SJSA1 (cell line): ENCODE measurements at places on chromosomes 2 and 18. TPM values are rescaled to one million over a fixed set of nuclear protein-coding genes. Genes with fewer than 3 reads are reported as not detected.

GRCh38 chr2:144500563-144500962 is 19.4 kb downstream of the ZEB2 start:
- DNase-seq: no peak

DNA sequence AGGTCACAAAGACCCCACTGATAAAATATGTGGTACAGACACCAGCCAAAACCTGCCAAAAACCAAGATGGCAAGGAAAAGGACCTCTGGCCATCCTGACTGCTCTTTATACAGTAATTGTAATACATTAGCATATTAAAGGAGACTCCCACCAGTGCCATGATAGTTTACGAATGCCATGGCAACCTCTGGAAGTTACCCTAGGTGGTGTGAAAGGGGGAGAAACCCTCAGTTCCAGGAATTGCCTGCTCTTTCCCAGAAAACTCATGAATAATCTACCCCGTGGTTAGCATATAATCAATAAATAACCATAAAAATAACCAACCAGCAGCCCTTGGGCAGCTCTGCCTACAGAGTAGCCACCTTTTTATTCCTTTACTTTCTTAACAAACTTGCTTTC is 129.8 kb upstream of the EPB41L3 start:
- no peak for DNase-seq

- no peak for DNase-seq
Observed at GRCh38 chr2:197058777-197059300, 132.3 kb upstream of the PGAP1 start.

DNA sequence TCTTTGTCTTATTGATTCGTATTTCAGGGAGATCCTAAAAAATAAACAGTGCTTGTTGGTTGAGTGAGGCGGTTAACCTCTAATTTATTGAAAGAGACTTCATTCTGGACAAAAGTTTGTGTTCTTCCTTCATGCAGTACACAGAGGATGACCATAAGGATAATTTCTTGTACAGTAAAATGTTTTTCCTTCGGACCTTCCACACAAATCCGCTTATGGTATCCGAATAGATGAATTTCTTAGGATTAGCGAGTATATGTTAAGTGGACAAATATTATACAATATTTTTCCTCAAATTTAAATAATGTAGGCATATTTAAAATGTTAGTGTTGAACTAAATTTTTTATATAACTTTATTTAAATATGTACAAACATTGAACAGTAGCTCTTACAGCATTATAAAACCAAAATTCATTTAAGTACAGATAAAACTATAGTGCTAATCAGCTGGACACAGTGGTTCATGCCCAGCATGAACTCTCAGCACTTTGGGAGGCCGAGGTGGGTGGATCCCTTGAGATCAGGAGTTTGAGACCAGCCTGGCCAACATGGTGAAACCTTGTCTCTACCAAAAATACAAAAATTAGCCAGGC is 84.4 kb downstream of the LPIN1 start:
- DNase-seq: no peak

GRCh38 chr2:109519513-109519912 is 94.3 kb downstream of the SEPTIN10 start:
- DNase-seq: no peak

DNA sequence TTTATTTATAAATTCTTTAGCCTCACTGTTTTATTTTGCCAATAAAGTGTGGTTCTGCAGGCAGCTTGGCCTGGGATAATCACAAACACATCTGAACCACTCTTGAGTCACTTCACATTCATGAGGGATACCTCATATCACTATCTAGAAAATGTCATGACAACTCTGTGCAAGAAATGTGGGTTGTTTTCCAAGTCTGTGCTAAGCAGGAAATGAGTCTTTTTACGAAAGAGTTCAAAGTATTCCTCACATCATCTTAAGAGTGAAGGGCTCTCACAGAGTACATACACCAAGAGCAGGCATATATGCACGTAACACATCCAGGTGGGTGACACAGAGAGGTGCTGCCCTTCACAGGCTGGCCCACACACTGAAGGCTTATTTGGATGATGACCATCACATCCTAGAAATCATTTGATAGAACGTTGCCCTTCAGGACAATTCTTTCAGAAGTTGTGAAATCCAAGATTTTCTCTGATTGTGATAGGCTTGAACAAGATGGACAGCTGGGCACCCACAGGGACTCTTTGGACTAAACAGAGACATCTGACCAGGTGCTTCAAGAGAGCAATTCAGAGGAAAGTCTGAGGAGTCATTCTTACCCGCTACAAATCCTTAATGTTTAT is 811.1 kb upstream of the LRATD1 start:
- no peak for DNase-seq

DNA sequence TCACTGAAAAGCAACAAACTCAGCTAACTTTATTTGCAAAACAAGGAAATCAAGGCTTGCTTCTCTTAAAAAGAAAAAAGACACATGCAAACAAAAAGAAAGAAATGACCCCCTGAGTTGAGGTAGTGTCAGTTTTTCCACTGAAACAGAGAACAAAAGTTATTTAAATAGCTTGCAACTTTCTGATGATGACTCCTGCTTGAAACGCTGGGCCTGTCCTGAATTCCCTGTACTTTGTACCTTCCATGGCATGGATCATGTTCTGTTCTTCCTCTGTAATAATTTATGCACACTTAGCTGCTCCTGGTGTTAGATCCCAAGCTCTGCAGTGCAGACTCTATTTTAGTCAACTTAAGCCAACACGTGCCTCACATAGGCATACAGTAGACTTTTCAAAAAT is 84.0 kb downstream of the SKA1 start:
- no peak for DNase-seq

GRCh38 chr2:203583084-203583695 is 48.1 kb upstream of the RAPH1 start:
- no peak for DNase-seq

DNA sequence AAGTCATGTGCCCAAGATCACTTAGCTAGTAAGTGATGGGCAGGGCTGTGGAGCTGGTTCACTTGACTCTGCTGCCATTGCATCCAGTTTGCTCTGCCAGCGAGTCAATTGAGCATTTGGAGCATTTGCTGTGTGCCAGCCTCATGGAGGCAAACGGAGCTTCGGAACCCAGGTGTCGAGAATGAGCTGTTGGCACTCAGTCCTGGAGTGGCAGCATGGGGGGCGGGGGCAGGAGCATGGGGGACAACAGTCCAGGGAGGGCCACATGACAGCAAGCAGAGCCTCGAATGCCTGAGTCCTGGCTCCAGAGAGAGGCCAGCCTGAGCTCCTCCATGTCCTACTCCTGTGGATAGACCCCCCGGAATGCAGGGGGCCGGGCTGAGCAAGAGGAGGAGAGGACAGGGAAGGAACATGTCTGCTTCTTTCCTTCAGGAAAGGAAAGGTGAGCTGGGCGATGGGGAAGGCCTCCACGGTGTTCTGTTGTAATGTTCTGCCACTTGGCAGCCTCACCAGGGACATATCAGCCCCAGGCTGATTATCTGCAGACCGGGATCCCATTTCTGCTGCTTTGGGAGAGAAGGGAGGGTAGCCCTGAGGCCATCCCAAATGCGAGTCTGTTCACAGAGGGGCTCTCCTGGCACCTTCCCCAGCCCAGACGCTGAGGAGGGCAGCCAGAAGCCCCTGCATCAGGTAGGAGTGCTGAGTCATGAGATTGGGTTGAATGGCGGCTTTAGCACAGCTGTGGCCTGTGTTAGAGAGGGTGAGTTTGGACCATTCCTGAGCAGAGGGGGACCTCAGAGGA is 59.6 kb downstream of the HPCAL1 start:
- no peak for DNase-seq

- no peak for DNase-seq
Observed at GRCh38 chr2:62045017-62045543, 139.6 kb downstream of the COMMD1 start.

DNA sequence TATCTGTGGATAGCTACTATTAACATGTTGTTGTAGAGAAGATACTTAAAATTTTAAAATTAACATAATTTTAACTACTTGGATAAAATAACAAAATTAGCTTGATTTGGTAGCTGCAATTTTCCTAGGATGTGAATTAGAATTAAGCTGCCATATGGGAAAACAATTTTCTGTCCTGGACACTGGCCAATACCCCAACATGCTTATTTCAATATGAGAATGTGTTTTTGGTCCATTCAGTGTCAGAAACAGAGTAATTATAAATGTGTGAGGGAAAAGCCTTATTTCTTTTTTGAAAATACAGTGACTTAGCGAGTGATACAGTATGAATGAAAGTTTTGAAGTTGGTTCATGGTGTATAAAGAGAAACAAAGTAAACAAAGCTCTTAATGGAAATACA is 948.3 kb upstream of the GYPC start:
- DNase-seq: no peak

GRCh38 chr2:156553714-156554442 is 117.7 kb downstream of the GPD2 start:
- DNase-seq: no peak

GRCh38 chr2:106197878-106198277 is 3.8 kb upstream of the UXS1 start:
- no peak for DNase-seq

GRCh38 chr2:70641263-70641784 is 87.7 kb upstream of the TGFA start:
- no peak for DNase-seq

- DNase-seq: no peak
Observed at GRCh38 chr2:135311268-135311667, 219.8 kb downstream of the ZRANB3 start.

DNA sequence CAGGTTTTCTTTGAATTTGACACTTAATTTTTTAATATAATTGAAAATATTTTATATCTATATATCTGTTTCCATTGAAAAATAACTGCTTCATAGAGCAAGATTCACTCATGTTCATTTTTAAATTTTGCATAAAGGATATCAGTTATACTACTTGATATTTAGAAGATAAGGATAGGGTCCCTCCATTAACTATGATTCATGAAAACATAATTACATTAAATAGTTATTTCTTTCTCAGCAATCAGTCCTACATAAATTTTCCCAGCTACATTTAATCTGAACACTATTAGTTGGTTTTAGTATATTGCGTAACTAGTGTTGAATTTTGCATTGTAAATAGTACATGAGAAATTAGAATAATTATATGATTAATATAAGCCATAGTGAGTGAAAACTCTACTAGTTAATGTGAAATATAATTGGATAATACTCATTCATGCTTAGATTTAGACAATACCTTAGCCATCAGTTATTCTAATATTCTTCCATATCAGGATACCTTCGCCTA is 42.7 kb downstream of the LRP1B start:
- no peak for DNase-seq

- no peak for DNase-seq
Observed at GRCh38 chr2:177084607-177085006, 128.0 kb upstream of the HNRNPA3 start.

DNA sequence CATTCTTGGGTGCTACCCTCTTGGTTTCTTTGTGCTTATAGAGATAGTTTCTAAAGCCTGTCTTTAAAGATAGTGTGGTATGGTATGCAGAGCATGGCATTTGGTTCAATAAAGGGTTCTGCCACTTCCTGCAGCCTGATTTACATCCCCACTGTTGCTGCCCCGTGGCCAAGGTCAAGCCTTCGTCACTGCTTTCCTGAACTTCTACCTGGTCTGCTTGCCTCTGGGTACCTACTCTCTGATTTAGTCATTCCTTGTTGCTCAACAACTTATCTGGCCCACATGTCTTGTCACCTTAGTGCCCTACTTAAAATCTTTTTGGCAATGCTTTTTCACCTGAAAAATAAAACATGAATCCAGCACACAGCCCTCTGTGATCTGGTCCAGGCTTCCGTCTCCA is 352.9 kb downstream of the LPIN1 start:
- no peak for DNase-seq

DNA sequence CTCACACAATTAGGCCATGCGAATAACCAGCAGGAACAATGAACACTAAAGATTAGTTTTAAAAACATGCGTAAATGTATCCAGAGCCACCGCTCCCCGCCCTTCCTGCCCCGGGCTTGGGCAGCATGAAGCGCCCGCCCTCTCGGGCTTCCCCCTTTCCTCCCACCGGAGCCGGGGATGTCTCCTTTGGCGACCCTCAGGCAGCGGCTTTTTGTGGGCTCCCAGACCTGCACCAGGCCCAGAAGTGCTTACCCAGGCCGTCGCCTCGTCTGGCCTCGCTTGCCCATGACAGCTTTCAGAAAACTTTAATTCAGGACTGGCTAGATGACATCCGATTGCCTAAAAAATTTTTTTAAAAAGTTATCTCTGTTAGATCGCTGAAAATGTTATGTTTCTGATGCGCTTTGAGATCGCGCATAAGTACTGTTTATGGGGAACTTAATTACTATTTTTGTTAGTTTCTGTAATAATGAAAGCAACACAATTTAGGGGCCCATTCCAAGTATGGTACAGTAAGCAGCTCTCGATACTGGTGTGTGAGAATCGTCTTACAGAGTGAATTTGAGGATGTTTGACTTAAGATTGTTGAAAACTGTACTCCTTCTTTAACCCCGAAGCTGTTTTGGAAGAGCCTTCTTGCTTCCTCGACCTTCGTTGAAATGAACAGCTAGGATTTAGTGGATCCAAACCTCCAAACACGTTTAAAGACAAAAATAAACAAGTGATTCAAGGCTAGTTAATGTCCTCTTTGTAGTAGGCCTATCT is 1.1 kb downstream of the MAP3K20 start:
- peak; percentile 50 for DNase-seq

DNA sequence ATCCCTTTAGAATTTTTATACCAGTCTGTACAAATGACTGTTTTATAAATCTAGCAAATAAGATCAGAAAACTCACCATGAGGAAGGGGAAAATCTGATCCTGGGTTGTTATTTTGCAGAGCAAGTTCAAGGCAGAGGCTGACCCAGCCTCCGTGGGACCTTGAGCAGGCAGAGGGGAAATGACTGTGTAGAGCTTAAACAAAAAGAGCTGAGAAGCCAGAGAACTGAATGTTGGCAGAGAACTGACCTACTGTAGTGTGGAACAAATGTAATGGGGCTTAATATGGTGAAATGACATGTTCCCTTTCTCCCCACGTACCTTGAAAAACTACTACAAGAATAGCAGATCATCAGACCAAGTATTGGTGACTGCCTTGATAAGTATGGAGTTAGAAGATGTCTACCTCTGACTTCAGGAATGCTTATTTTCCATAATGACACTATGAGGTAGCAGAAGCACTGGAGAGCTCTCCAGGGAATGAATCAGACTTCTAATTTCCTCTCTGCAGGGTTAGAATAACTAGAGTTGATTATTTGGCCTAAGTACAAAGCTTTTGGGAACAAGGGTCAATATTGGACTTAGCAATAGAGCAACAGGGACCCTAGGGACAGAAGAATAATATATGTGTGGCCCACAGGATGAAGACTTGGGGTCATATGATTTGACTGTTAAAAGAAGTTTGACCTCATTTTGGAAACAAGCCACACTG is 304.4 kb downstream of the CCDC178 start:
- no peak for DNase-seq

DNA sequence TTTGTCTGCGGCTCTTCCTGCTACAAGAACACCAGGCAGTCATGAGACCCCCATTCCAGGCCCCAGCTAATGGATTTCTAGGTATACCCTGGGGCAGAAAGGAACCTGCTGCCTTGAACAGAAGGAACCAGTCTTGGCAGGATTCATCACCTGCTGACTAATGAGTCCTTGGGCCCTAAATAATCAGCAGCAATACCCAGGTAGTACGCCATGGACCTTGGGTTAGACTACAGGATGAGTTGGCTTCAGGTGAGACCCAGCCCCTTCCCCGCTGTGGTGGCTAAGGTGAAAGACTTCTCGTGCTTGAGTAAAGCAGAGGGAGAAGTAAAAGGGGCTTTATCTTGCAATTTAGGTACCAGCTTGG is 105.0 kb downstream of the SPIRE1 start:
- DNase-seq: no peak

- no peak for DNase-seq
Observed at GRCh38 chr2:100660851-100661584, 98.2 kb downstream of the PDCL3 start.

GRCh38 chr2:220243571-220243970 is 616.1 kb downstream of the SLC4A3 start:
- DNase-seq: peak; percentile 33

Gene RAD51AP2
- total RNA-seq: not detected in 2 replicates

Gene CFAP221
- not detected in 2 replicates for total RNA-seq

Gene TFCP2L1
- not detected in 2 replicates for total RNA-seq

Gene RGPD4
- total RNA-seq: not detected in 2 replicates
